AG09309 (cell line): ENCODE measurements at places on chromosomes 4 and X.

DNA sequence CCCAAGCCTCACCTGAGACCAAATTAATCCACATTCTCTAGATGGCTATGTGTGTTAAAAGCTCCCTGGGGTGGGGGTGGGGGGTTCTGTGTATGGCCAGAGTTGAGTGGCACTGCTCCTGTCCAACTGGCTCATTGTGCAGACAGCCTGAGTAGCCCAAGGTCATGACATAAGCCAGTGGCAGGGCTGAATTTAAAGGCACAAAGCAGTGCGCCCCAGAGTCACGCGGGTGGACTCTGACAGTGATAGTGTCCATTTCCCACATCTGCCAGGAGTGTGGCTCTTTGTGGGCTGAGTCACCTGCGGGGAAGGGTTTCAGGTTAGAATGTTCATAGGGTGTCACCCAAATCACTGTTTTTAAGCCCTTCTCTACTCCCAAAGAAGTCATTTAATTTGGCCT, 45.4 kb downstream of the SCD5 start:
- DNase-seq = no peak

DNA sequence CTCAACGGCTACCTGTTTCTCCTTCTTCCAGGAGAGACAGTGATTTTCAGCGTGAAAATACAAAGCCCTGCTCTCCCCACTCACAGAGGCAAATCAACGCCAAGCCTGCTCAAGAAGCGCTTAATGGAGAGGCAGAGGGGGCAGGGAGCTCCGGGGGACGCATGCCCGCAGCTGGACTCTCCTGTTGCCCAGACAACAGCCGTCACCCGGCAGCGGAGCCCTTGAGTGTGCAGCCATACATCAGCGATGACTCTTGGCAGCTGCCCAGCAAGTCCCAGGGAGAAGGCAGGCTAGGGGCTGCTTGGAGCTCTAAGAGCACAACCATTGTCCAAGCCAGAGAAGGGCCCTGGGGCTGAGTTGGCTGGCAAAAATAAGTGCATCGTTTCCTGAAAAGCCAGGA, 71.0 kb upstream of the AFAP1 start:
- DNase-seq = no peak

DNA sequence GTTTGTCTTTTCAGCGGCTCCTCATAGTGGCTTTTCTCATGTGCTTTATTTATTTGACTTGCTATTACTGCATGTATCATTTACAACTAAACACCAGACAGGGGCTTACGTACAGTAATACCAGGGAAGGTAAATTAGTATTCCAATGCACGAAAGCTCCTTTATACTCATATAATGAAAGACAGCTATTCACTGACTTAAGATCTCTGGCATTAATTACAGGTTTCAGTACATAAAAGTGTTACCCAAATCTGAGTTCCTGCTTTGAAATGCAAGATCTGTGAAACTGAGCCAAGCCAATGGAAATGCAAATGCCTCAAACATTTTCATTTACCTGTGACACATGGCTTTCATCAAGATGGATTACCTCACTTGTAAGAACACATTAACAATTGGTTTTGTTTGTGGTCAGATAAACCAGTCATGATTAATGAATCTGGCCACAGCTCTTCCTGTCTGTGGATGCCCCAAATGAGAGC, 107.2 kb downstream of the ANAPC4 start:
- DNase-seq = no peak

DNA sequence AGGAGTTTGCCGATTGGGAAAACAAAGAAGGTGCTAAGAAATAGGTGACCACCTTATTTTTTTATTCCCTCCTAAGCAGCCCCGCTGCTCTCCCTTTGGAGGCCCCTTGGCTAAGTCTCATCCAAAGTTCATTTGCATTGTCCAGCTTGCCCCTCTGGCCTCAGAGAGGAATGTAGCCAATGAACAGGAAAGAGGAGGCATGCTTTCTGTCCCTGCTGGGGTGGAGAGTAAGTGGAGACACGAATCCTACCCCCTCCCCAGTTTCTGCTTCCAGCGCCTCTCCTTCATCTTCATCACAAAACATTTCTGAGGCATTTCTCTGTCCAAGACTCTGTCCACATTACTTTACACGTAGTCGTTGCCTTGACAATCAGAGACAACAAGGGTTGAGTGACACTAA, 38.7 kb downstream of the NLGN3 start:
- no peak for DNase-seq
